ENCODE measurements at places on chromosomes 16 and 17.

DNA sequence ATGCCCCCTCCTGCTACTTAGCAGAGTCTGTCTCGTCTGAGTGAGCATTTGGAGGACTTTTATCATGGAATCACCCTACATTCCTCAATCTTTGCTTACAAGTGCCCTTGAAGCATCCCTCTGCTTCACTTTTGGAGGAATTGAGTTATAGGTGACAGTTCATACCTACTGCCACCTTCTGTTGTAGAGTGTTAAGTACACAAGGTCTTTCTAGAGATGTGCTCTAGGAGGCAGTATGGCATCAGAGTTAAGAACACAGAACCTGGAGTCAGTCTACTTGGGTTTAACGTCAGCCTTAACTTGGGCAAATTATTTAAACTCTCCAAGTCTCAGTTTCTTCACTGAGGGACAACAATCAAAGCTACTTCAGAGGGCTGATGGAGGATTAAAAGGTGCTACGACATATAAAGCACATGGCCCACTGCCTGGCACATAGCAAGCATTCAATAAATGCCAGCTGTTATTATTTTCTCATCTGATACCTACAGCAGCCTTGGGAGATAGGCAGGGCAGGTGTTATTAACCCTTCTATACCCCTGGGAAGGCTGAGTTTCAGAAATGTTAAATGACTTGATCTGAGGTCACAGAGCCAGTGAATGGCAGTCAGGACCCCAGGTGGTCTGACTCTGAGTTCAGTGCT lies 62.2 kb downstream of the UTP18 start:
- DNase-seq: no peak

DNA sequence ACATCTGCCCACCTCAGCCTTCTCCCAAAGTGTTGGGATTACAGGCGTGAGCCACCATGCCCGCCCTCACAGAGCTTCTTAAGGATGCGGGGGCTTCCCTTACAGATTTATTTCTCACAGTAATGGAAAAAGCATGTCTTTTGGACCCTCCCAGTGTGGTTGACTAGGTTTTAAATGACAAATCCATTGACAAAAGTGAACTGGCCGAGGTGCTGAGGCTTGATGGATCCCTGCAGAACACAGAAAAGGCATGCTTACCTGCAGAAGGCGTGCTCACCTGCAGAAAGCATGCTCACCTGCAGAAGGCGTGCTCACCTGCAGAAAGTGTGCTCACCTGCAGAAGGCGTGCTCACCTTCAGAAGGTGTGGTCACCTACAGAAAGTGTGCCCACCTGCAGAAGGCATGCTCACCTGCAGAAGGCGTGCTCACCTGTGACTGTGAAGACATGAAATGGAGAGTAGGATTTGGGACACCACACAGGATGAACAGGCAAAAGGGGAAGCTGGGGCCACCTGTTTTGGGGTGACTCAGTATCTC lies 15.1 kb upstream of the BBS2 start:
- DNase-seq: no peak

- no peak for DNase-seq
Observed at GRCh38 chr17:17479209-17479608, 2.4 kb downstream of the MED9 start.

GRCh38 chr17:81682565-81683207 lies 911 bp downstream of the ARL16 start:
- DNase-seq: no peak

- DNase-seq: no peak
Observed at GRCh38 chr17:49443862-49444261, 29.2 kb upstream of the PHB1 start.

- no peak for DNase-seq
Observed at GRCh38 chr17:49573510-49574322, 2.0 kb upstream of the NXPH3 start.

DNA sequence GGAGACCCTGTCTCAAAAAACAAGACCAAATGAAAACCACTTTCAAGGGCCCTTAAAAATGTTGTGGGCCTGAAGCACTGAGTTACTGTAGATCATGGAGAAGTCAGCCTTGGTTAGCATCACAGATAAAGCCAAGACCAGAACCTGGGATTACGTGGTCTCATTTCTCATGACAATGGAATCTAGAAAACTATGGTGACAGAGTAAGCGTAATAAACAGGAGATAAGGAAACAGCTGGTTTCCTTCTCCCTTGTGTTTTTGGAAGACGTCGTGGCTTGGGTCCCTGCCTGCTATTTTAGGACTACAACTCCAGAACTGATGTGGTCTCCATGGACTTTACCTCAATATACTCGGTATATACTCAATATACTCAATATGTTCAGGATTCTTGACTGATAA lies 180.7 kb upstream of the ZFHX3 start:
- DNase-seq: no peak

DNA sequence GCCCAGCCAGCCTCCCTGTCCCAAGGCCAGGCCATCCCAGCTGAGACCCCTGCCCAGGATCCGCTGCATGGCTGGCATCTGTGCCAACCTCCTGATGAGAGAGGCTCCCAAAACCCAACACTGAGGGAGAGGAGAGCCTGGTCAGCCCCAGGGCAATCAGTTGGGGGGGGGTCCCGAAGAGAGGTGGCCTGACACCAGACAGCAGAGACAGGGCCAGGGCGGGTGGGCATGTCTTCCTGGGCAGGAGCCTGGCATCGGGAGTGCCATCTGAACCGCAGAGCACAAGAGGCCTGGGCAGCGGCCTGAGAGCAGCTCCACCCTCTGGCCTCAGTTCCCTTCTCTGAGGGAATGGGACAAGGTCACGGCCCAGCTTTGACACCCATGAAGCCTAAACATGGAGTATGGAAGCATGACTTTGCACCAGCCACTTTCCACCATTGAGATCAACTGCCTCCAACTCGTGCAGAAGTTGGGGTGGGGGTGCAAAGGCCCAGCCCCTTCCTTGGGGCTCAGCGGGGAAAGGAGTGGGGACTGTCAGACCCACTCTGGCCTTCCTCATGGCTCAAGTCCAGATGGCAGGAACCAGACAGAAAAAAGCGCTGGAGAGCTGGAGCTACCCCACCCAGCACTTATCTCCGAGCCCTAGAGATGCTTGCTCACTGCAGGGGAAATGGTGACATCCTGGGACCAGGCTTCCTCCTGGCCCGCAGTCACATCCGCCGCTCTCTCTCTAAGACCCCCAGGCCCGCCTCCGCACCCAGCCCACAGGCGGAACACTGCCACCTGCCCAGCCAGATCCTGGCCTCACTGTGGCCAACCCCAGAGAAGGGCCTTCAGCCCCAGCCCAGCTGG lies 9.7 kb downstream of the RHBDF2 start:
- DNase-seq: peak; percentile 77

- no peak for DNase-seq
Observed at GRCh38 chr16:29777576-29778350, at the start of gene ZG16. Gene ZG16 (plus strand): TSS chr16:29778256. CDS start chr16:29779267, 1,011 bp downstream.

- peak; percentile 97 for DNase-seq
Observed at GRCh38 chr16:84806256-84806889, 13.4 kb upstream of the CRISPLD2 start.

DNA sequence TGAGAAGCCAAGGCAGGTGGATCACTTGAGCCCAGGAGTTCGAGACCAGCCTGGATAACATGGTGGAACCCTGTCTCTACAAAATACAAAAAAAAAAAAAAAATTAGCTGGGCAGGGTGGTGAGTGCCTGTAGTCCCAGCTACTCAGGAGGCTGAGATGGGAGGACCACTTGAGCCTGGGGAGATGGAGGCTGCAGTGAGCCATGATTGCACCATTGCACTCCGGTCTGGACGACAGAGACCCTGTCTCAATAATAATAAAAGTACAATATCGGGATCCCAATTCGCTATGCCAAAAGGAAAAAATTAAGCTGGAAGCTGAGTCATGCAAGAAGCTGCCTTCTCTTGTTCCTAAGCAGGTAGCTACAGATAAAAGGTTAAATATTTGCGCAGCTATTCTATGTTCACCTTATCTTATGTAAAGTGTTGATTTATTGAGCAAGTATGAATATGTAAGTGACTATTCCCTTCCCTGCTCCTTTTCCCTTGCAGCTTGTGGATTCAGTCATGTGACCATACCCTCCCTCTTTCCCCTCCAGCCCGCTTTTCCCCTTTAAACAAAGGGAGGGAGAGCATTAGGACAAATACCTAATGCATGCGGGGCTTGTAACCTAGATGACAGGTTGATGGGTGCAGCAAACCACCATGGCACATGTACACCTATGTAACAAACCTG lies 112.0 kb downstream of the LITAF start:
- DNase-seq: no peak

GRCh38 chr16:5062790-5063765 lies 2.7 kb downstream of the C16orf89 start:
- DNase-seq: no peak

DNA sequence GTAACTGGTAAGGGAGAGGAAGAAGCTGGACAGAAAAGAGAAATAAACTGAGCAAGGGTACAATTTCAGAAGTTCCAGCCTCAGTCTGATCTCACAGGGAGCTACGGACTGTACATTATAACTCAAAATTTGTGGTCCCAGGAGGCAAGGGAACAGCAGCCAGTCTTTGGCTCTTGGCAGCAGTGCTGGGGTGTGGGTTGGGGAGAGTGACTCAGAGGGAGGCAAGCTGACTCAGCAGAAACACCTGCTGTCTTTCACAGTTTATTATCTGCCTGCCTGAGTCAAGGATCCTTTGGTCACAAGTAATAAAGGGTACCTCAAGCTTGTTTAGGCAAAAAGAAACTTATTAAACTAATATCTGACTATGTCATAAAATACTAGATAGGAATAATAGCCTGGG lies 73.5 kb upstream of the KIF2B start:
- DNase-seq: no peak

GRCh38 chr17:55734128-55734781 lies 11.6 kb upstream of the TMEM100 start:
- DNase-seq: no peak

DNA sequence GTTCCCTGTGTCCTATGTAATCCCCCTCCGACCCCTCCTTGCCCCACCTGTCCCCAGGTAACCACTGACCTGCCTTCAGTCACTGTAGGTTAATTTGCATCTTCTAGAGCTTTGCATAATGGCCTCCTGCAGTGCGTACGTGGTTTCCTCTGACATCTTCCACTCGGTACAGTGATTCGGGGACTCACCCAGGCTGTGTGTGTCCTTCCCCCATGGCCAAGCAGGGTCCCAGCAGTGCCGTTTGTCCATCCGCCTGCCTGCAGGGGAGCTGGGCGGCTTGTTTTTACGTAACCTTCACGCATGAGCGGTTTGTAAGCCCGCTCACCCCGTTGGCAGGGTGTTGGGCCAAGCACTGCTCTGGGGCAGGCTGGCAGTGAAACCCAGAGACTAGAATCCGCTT lies 7.9 kb downstream of the MAPK8IP3 start:
- DNase-seq: no peak

GRCh38 chr17:40317345-40317873 lies 8.4 kb downstream of the RARA start:
- peak; percentile 59 for DNase-seq

- no peak for DNase-seq
Observed at GRCh38 chr16:78816499-78817195, 717.2 kb downstream of the WWOX start.

GRCh38 chr17:29292992-29293889 lies 707 bp downstream of the NUFIP2 start:
- peak; percentile 41 for DNase-seq

- no peak for DNase-seq
Observed at GRCh38 chr17:12568358-12569251, 97.1 kb upstream of the MYOCD start.

DNA sequence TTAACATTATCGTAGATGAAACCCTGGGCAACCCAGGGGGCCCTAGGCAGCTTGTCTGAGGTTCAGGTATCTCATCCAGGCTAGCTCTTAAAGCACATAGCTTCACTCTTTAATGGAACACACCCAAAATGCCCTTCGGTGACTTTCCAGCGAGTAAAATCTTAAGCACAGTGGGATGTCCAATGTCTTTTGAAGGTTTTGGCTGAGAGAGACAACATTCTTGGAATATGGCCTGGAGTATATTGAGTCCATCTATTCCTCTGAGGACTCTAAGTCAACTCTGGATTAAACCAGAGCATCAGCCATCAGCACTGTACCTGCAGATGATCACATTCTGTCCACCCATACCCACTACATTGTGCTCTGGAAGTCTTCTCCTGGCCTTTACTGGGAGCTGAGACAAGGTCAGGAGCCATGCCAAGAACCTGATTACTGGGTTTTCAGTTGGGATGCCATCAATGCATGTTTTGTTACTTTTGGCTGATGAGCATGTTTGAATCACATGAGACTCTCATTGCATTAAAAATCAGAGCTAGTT lies 63.4 kb upstream of the CDH11 start:
- DNase-seq: no peak

DNA sequence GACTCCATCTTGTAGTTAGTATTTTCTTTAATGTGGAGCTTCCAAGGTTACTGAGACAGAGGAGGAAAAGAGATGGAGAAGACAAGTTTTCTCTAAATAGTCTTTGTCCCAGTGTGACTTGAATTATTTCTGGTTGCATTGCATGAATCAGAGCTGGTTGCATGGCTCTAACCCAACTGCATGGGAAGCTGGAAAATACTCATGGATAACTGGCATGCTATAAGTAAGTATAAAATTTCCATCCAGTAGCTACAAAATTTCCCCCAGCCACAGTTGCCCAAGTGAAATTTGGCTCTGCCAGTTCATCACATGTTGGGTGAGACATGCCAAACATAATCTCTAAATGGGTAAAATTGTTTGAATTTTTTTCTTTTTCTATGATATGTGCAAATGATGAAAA lies 1161.5 kb downstream of the CDH11 start:
- DNase-seq: no peak

DNA sequence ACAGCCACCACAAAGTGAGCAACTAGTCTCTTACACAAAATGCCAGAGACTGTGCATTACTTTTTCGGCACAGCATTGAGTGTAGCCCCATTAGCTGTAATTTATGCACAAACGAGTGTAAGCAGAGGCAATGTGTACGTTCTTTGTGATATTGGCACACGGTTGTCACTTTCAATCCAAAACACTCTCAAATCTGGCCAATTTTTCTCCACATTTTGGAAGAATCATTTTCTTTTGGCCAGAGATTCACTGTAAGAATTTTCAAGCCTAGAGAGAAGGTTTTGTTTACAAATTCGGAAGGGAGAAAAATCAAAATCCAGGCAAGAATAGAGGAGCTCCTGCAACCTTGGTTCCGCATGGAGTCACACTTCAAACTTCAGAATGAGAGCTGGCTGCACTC lies 15.4 kb upstream of the KIF2B start:
- DNase-seq: no peak

DNA sequence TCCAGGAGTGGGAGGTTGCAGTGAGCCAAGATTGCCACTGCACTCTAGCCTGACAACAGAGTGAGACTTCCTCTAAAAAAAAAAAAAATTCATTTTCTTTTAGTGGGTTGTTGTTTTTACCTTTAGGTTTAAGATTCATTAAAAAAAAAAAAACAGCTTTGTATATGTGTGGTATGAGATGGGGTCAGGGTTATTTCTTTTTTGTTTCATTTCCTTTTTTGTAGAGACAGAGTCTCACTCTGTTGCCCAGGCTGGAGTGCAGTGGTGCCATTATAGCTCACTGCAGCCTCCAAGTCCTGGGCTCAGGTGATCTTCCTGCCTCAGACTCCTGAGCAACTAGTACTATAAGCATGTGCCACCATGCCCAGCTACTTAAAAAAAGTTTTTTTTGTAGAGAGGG lies 47.0 kb downstream of the BCAS3 start:
- DNase-seq: no peak

- no peak for DNase-seq
Observed at GRCh38 chr17:79655672-79656290, 44.9 kb upstream of the RBFOX3 start.

GRCh38 chr16:84085271-84085667 lies 31.5 kb downstream of the MBTPS1 start:
- DNase-seq: no peak

- no peak for DNase-seq
Observed at GRCh38 chr16:10981697-10982216, 37.4 kb downstream of the CLEC16A start.
